ENCODE measurements at places on chromosomes 4 and X.

- no peak for DNase-seq
Observed at GRCh38 chrX:9327086-9327746, 137.6 kb upstream of the TBL1X start.

DNA sequence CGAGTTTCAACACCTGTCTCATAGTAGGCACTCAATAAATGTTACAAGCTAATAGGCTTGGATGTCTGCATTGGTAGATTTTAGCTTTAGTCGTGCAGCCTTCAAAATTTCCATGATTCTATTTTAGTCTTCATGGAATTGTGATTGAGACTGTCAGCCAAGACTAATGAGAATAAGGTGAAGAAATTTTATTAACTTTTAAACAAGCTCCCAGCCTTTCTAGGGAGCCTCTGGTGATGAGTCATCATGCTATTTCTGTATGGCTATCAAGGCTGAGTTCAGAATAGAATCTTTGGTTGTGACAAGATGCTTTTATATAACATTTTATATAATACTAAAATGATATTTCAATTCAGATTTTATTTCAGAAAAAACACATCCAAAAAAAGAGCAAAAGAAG, 685.8 kb downstream of the GABRG1 start:
- no peak for DNase-seq

DNA sequence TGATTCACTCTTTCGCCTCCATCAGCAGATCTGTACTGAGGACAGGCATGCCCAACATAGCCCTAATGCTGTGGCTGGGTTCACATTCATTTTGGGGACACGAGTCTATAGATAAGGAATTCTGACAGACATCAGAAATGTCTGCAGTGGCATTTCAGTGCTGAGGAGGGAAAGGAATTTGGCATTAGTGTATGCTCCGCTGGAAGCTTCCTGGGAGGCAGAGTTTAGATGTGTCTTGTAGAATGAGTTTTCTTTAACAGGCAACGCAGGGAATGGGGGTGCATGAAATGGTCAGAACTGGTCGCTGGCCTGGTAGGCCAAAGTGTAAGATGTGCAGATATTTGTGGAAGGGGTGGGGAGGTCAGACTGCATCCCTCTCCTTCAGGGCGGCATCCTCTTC, 43.5 kb upstream of the ZNF518B start:
- no peak for DNase-seq

GRCh38 chr4:174324236-174324635, 40.5 kb downstream of the CEP44 start:
- DNase-seq, result no peak

DNA sequence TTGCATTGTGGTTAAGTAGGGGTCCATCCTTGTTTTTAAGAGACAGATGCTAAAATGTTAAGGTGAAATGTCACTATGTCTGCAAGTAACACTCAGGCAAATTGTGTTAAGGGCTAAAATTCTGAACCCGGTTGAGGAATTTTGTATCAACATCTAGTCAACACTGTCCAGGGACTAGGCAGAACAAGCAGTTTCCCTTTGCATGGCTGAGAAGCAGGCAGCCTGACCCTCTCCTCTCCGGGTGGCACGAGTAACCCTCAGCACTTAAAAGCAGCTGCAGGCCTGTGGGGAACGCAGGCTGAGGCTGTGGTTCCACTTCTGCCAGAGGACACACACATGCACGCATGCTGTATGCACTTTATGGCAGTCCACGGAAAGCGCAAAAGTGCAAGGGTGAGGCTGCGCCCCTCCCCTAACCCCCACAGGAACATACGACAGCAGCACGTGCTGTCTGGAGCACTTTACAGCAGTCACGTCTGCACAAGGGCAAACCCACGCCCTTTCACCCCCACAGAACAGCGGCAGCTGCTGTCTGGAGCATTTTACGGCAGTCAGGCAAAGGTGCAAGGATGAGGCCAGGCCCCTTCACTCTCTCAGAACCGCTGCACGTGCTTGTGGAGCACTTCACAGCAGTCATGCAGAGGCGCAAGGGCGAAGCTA, 619 bp upstream of the MPC1L start:
- DNase-seq, result no peak

DNA sequence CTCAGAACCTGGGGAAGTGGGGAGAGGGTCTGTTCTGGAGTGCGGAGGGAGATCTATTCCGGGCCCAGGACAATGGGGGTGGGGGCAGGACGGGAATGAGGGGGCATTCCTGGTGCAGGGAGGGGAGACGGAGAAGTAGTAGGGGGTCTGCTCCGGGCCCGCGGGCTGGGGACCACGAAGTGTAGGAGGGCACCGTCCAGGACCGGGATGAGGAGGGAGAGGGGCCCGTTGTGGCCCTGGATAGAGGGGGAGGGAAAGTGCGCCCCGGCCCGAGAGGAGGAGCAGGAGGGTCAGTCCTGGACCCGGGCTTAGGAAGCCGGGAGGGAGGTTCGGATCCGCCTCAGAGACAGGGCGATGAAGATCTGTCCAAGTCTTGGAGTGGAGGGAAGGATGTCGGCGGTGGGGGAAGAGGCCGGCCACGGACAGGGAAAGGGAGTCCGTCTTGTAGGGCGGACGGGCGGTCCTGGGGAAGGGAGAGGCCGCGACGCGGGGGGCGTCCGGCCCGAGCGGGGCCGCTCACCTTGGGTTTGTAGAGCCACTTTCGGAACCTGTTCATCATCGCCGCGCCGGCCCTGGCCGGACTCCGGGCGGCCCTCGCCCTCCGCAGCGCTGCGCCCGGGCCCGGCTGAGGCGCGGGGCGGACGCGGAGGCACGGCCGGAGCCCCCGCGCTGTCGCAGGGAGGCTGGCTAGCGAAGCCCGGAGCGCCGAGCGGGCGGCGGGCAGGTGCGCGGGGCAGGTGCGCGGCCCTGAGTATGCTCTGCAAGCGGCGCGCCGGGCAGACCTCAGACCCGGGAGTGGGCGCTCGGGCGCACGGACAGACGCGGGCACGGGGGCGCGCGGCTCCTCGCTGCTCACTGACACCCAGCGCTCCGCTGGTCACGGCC, at the start of gene ZFYVE28:
ZFYVE28 (minus strand) TSS at position 881 of the 885 bp plus-strand sequence; CDS start at position 559, 322 bp downstream.
- peak; percentile 40 for DNase-seq

- no peak for DNase-seq
Observed at GRCh38 chr4:100469555-100469954, 48.3 kb downstream of the EMCN start.

- DNase-seq, result no peak
Observed at GRCh38 chr4:169033660-169034059, 23.6 kb upstream of the CBR4 start.

DNA sequence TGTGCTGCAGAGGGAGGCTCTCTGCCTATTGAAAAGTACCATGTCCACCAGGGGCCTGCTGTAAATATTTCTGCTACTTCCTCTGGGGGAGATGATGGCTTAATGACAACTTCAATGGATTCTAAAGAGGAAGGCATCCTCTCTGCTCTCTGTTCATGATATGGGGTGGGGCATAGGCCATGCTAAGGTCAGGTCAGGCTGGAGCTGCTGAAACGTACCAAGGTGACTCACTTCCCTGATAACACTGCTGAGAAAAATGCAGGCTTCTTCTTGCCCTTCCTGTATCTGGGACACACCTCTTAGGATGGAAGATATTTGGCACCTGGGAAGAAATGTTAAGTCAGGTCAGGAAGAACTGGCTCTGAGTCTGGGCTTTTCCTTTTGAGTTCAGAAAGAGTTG, 31.5 kb downstream of the HS3ST1 start:
- DNase-seq, result no peak

DNA sequence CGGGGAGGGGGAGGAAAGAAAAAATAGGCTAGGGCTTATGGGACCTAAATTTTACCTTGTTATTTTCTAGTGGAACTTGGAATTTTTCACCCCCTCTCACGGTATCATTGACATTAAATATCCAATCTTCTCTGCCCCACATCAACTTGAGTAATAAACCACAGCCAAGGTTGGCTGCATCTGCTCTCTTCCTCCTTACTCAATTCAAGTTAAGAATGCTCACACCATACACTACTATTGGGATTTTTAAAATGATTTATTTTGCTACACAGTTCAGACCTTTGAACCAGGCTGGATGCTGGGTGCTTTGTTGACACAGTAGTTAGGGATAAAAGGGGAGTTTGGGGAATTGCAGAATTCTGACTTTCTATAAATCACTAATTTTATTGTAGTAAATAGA, 78.2 kb upstream of the DHX15 start:
- DNase-seq, result no peak

GRCh38 chr4:83504503-83504902, 19.6 kb upstream of the ABRAXAS1 start:
- DNase-seq, result no peak

DNA sequence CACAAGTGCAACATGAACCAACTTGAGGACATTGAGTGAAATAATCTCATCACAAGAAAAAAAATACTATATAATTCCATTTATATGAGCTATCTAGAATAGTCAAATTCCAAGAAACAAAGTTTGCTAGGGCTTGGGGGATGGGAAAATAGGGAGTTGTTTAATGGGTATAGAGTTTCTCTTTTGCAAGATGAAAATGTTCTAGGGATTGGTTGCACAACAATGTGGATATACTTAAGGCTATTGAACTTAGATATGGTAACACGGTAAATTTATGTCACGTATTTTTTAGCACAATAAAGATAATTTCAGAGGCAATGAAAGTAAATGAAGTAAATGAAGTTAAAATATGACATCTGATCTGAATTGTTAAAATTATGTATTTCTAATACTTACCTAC, 7.9 kb downstream of the MFSD8 start:
- DNase-seq, result peak; percentile 2

DNA sequence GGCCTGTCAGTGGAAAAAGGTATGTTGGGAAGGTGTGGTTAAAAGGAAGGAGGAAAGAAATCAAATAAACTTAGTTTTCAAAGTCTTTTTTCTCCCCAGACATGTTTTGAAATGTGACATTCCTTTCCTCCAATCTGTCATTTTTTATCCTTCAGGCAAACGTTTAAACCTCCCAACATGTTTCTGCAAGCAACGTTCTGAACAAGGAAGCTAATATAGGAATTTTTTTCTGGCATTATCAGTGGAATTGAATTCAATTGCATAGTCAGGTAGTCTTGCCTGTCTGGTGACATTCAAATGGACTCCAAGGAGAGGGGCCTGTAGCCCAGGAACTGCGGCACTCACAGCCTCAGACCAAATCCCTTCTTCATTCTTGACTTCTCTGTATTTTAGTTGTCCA, 30.0 kb upstream of the RASSF6 start:
- no peak for DNase-seq

DNA sequence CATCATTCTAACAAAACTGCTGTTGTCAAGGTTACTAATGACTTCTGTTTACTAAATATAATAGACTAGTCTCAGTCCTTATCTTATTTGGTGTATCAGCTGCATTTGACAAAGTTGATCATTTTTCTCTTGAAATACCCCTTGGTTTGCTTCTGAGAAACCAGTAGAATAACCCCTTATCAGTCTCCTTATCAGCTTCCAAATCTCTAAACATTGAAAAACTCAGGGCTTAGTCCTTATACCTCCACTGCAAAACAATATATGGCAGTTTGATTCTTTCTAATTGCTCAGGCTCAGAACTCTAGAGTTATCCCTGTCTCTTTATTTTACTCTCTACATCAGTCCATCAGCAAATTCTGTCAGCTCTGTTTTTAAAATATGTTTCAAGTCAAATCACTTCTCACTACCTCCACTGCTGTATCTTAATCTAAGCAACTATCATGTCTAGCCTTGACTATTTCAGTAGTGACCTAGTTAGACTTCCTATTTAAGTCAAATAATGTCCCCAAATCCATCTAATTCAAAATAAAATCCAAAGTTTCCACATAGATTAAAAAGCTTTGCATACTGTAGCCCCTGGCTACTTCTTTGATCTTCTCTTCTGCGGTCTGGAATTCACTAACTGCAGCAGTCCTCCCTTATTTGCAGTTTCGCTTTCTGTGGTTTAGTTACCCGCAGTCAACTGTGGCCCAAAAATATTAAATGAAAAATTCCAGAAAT, 87.1 kb upstream of the NPNT start:
- DNase-seq, result no peak

DNA sequence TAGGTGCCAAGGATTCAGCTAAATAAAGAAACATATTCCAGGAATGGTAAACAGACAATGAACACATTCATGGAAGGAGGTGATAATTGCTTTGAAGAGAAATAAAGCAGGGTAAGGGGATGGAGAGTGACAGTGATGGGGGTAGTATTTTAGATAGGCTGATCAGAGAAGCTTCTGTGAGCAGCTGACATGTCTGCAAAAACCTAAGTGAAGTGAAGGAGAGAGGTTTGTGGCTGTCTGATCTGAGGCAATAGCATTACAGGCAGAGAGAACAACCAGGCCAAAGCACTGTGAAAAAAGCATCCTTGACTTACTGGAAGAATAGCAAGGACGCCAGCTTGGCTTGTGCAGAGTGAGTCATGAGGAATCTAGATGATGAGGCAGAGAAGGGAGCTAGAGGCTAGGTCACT, 271.9 kb upstream of the GATB start:
- DNase-seq, result peak; percentile 30

GRCh38 chrX:23376581-23376980, 41.9 kb downstream of the PTCHD1 start:
- no peak for DNase-seq

- DNase-seq, result peak; percentile 76
Observed at GRCh38 chr4:109433205-109434006, at the start of gene SEC24B. TSS of gene SEC24B (plus strand) at chr4:109433815. CDS start at chr4:109433870, 55 bp downstream.

DNA sequence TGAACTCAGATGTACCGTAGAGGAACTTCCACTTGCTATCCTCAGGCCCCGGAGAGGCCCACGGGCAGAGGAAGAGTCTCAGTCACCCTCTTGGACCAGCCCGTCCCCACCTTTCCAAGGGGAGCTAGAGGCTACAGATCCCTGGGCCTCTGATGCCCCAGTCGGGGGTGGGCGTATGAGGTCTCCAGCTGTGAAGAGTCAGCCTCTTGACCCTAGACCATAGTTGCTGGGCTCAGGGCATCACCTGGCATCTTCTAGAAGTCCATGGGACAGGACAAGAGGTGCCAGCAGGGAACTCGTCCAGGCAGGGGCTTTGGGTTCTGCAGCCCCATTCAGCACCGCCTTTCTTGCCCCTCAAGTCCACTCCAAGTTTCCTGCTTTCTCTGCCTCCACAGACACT, 11.6 kb downstream of the SASH3 start:
- DNase-seq, result no peak

DNA sequence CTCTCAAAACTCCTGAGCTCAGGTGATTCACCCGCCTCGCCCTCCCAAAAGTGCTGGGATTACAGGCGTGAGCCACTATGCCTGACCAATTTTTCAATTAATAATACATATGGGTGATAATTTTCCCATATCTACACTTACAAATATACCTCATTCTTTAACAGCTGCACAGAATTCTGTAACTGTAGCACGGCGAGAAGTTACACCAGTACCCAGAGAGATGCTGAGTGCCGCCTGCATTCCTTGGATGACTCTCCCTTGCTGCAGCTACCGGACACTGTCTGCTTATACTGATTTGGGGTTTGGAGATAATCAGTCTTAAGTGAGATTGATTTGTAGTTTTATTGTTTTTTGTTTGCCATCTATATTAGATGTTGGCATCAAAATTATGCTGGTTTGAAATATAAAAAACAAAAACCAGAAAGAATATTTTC, 5.8 kb downstream of the TIFA start:
- DNase-seq, result no peak

DNA sequence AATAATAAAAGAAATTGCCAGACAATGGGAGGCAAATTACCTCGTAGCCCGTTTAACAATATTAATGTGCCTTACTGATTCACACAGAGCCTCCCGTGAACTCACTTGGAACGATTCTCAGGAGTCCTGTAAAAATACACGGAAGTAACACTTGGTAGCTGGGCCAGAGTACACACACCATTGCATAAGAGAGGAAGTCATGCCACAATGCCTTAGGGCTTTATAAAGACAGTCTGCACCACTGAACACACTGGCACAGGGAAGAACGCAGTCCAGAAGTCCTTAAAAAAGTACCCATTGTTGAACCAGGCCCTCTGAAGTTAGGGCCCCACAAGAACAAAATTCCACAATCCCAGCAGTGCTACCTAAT, 15.1 kb downstream of the SLC2A9 start:
- peak; percentile 17 for DNase-seq

GRCh38 chrX:150581093-150581775, 12.8 kb downstream of the MTM1 start:
- peak; percentile 54 for DNase-seq
